ENCODE measurements at places on chromosomes 2 and 18.

DNA sequence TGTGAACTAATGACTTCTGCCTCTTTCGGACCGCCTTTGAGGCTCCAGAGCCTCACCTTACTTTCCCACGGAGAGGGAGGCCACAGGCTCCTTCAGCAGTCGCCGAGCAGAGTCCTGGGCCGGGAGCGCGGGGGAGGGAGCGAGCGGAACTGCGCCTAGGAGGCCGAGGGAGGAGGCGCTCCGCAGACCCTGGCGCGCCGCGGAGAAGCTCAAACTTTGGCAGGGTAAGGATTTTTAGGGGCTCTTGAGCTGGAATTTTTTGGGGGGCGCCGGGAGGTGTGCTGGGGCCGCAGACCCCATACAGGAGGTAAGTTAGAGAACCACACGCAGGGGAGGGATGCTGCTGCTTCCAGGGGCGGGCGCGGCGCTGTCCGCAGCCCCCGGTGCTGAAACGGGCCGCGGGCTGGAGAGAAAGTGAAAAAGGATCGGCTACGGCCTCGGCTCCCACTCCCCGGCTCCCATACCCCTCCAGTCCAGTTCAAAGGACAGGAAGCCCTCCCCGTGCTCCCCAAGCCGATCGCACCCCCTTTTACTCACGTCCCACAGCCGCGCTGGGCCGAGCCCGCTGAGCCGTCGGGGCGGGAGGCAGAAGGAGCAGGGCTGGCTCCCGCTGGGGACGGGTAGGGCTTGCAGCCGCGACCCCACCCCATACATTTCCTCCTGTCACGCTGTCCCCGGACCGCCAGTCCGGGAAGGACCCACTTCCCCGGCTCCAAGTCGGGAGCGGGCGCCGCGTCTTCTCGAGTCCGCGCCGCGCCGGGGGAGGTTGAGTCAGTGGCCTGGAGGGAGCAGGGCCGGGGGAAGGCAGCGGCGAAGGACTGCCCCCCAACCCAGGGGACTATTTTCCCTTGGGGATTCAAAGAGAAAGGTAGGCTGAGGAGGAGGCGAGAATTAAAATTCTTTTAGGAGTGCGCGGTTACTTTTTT is at the start of gene CNGA3:
Gene CNGA3, plus strand, starts transcription at position 146 of the 926 bp plus-strand sequence. CDS start 23,520 bp downstream, outside the sequence.
- DNase-seq: no peak

DNA sequence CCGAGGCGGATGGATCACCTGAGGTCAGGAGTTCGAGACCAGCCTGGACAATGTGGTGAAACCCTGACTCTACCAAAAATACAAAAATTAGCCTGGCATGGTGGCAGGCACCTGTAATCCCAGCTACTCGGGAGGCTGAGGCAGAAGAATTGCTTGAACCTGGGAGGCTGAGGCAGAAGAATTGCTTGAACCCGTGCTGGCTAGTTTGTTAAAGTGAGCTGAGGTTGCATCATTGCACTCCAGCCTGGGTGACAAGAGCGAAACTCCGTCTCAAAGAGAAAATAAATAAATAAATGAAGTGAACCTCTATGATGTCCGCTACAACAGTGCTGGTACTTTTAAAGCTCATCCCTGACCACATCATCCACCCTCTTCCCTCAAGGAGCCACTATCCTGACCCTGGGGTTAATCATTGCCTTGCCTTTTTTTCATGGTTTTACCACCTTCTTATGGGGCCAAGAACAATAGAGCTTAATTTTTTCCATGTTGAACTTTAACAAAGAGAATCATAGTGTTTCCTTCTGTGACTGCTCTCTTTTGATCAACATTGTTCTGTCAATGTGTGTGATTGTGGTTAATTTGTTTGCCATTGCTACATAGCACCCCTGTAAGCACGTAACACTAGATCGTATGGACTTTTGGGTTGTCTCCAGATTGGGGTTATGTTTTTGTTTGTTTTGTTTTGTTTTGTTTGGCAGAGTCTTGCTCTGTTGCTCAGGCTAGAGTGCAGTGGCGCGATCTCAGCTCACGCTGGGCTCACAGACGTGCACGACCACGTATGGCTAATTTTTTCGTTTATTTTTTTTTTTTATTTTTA is 17.1 kb upstream of the ATRAID start:
- DNase-seq: no peak

DNA sequence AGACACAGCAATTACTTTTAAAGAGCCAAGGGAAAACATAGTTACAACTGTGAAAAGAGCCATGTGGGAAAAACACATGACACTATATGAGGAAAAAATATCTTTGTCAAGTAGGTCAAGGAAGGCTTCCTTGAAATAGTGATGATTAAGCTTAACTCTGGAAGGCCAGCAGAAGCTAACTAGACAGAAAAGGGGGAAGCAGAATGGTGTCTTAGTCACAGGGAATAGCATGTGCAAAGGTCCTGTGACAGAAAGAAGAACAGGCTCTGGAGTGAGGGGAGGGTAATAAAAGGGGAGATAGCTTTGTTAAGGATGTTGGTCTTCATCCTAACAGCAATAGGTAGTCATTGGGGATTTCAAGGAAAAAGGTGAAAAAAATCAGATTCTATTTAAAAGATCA is 64.0 kb downstream of the ARHGAP25 start:
- DNase-seq: no peak

DNA sequence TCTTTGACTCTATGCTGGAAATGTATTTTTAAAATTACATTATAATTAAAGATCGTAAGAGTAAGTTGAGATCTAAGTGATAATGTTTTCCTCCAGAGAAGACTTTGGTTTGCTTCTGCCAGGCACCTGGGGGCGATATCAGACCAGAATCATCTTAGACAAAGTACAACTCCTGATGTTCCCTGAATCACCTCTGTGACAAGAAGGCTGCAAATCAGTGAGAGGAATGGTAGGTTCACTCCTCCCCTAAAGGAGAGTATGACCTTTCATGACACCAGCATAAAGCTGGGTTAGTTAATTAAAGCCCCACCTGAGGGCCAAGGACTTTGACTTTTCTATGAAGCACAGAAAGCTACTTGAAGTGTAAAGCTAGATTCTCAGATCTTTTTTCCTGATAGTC is 114.4 kb upstream of the DTNA start:
- DNase-seq: no peak

DNA sequence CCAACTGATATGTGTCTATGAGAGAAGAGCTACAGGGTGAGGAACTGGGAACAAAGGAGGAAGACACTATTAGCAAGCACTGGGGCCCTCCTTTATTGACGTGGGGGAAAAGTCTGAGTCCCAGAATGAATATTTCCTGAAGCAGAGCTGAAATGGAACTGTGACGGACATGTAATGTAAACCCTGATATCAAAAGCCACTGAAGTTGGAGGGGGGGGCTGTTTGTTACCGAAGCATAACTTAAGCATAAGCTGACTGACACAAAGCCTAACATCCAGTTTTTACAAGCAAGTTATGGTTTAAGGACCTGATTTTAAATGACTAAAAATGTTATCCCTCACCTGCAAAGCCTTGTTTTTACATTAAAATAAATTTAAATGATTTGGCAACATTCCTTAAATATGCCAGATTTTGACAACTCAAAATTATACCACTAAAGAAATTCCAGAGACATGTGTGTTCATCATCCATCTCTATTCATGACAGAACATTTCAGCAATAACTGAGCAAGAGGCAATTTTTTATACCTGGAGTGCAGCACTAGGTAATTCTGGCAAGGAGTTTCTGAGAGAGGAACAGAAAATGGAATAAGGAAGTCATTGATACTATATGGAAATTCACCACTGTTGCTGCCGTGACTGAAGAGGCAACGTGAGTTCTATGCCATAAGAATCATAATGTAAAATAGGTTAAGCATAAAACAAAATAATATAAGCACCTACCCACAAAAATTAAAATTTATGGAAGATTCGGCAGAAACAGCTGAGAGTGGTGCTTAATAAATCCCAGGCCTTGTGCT is 186.0 kb downstream of the AFF3 start:
- no peak for DNase-seq

GRCh38 chr2:74740741-74741431 is 86.8 kb downstream of the SEMA4F start:
- DNase-seq: no peak

GRCh38 chr18:45802814-45803492 is 22.5 kb upstream of the SIGLEC15 start:
- DNase-seq: no peak

GRCh38 chr2:222302178-222303018 is 3.6 kb upstream of the PAX3 start:
- DNase-seq: no peak

GRCh38 chr2:198456418-198456817 is 652.0 kb downstream of the PLCL1 start:
- DNase-seq: no peak

DNA sequence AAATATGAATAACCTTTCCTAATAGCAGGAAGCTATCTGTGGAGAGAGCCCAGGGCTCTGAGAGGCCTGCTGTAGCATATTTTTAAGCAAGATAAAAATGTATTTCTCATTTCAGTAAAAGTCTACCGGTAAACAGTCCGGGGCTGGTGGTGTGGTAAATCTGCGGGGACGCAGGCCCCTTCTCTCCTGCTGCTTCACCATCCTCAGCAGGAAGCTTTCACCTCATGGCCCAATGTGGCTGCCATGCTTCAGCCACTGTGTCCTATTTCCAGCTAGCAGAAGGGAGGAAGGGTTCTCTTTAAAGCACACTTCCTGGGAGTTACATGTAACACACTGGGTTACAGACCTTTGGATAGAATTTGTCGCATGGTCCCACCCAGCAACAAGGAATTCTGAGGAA is 79.5 kb upstream of the ODC1 start:
- DNase-seq: no peak

All from Jurkat, Clone E6-1 (cell line).